NCI-H526 treated with DMSO at 0.1 percent for 48 hours (cell line): ENCODE measurements at places on chromosomes 3 and 15.

DNA sequence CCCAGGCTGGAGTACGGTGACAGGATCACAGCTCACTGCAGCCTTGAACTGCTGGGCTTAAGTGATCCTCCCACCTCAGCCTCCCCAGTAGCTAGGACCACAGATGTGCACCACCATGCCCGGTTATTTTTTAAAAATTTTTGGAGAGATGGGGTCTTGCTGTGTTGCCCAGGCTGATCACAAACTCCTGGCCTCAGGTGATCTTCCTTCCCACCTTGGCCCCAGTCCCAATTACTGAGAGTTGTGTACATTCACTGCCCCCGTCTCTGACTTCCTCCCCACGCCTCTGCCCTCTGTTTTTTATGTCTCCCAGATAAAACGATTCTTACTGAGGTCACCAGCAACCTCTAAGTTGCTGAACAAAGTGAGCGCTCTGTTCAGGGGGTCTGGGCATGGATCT, 87.7 kb downstream of the LINGO1 start:
- DNase-seq, result no peak

DNA sequence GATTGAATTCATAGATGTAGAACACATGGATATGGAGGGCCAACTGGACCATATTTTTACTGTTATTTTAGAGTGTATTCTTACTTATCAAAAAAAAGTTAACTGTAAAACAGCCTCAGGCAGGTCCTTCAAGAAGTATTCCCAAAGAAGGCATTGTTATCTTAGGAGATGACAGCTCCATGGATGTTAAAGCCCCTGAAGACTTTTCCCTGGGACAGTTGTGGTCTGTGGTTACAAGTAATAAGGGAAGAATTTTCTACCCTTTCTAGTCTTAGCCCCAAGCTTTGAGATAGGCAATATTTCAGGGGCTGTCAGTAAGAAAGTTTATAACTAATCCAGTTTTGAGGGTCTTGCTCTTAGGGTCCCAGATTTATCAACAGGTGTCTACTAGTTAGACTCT, 62.5 kb downstream of the LRRC49 start:
- DNase-seq, result no peak

DNA sequence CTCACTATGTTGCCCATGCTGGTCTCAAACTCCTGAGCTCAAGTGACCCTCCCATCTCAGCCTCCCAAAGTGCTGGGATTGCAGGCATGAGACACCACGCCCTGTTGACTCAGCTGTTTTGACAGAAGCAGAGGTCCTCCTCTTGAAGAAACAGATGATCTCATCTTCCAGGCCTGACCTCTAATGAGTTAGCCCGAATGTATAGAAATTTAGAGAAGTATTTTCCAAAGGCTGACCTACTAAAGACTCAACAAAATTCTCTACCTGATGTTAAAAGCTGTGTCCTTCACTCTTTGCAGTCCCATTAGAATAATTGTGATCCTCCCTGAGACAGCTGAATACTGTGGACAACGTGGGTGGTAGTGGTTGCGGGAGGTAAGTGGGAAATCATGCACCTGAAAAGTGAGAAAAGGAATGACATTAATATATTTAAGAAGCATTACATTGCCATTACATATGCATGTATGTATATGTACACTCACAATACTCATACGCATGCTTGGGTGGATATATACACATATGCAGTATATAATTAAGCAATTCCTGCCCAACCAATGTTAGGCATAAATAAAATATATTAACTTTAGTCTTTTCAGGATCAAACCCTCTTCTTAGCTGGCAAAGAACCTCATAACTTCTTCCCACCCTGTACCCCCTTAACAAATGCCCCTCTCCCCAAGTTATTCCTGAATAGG, 204.6 kb upstream of the NR2F2 start:
- DNase-seq, result no peak

- DNase-seq, result peak; percentile 94
Observed at GRCh38 chr15:69919816-69920215, 177.9 kb downstream of the TLE3 start.

DNA sequence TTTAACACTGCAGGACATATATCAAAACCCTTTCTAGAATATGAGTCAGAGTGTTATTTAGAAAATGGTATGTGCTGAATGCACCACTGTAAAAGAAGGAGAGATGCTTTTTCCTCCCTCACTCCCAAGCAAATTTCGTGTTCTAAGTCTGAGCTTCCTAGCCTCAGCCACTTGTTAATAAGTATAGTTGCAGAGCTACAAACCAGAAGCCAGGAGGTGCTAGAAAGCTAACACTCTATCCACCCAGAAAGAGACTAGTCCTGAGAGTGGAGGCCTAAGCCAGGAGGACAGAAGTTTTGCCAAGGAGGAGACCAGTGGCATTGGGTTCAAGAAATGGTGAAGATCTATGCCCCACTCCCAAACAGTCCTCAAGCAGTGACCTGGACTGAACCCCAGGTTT, 40.5 kb upstream of the GYG1 start:
- DNase-seq, result no peak

GRCh38 chr15:100508641-100509300, 20.0 kb downstream of the CERS3 start:
- no peak for DNase-seq

GRCh38 chr3:186277268-186277909, 84.6 kb downstream of the DGKG start:
- DNase-seq, result peak; percentile 37
